ENCODE measurements at places on chromosomes 16 and 17. TPM values are rescaled to one million over a fixed set of nuclear protein-coding genes. Genes with fewer than 3 reads are reported as not detected.

GRCh38 chr16:84505249-84506187 is 1.1 kb upstream of the MEAK7 start:
- H3K4me1 ChIP-seq, result peaks cover 37% of the 10 kb centered on the region
- peak overlapping the region; percentile 93 for H3K4me3 ChIP-seq
- DNase-seq, result no peak
- H3K27ac ChIP-seq, result peak overlapping the region; percentile 88

DNA sequence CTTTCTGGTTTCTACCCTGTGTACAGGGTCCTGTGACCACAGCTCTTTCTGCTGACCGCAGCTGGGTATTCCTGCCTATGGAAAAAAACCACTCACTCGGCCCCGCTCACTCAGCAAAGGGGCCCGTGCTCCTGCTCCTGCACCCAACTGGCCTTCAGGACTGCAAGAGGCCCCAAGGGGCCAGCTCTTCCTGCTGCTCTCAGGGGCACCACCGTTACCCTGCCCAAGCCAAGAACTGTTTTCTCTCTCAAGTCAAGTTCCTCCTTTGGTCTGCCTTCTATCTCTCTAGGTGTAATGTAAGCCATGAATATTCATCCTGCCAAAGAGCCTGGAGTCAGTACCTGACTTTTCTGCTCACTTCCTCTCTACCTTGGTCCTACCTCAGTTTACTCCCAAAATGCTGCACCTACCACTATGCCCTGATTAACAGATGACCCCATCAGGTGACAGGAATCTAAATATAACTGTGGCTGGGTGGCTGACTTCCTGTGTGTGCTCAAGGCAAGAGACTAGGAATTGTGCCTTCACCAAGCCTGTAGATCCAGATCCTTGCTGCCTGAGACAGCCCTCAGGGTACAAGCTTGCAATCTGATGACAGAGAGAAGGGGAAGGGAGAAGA is 20.4 kb upstream of the SCIMP start:
- H3K4me3 ChIP-seq, result peak overlapping the region; percentile 43
- peak overlapping the region; percentile 8 for H3K27ac ChIP-seq
- H3K36me3 ChIP-seq, result peaks cover 2% of the 10 kb centered on the region
- peaks cover 5% of the 10 kb centered on the region for H3K27me3 ChIP-seq

GRCh38 chr16:80982646-80983045 is 24.0 kb downstream of the CMC2 start:
- no peaks in the 10 kb centered on the region for H3K27me3 ChIP-seq
- no peak overlapping the region for H3K27ac ChIP-seq
- H3K4me3 ChIP-seq, result no peak overlapping the region
- peaks cover 13% of the 10 kb centered on the region for H3K36me3 ChIP-seq

DNA sequence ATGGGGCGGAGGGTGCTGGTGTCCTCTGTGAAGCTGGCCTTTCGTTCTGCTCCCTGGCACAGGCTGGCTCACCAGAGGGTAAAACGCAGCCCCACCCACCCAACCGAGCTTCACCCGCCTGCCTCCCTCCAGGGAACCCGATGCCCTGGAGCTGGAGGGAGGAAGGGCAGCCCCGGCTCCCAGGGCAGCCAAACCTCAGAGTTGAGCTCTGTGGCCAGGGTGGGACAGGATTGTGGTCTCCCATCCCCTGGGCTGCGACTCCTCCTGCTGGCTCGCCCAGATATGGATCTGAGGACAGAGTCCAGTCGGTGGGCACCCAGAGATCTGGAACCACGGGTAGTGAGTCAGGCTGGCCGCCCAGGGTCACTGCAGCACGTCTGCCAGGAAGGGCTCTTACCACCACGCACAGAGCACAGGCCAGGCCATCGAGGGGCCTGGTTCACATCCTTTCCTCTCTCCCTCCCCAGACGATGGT is 42.6 kb upstream of the CHMP6 start:
- H3K27me3 ChIP-seq, result no peaks in the 10 kb centered on the region
- H3K4me3 ChIP-seq, result no peak overlapping the region
- peak; percentile 8 for DNase-seq
- no peak overlapping the region for H3K27ac ChIP-seq

DNA sequence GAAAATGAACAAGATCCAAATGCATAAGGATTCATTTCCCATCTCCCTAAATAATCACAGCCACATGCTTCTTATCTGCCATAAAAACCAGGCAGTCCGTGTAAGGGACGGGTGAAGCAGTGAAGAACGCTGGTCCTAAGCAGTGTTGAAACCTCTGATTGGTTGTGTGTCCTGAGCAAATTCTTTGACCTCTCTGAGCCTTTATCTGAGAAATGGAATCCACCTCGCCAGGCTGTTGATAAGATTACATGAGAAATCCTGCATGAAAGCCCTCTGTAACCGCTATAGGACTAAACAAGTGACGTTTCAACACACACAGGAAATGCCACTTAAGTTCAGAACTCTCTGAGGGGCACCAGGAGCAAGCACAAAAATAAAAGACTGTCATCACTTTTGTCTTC is 26.8 kb downstream of the GAS7 start:
- DNase-seq, result no peak
- peaks cover 18% of the 10 kb centered on the region for H3K27me3 ChIP-seq
- H3K4me3 ChIP-seq, result no peak overlapping the region
- H3K36me3 ChIP-seq, result no peaks in the 10 kb centered on the region
- H3K27ac ChIP-seq, result no peak overlapping the region

DNA sequence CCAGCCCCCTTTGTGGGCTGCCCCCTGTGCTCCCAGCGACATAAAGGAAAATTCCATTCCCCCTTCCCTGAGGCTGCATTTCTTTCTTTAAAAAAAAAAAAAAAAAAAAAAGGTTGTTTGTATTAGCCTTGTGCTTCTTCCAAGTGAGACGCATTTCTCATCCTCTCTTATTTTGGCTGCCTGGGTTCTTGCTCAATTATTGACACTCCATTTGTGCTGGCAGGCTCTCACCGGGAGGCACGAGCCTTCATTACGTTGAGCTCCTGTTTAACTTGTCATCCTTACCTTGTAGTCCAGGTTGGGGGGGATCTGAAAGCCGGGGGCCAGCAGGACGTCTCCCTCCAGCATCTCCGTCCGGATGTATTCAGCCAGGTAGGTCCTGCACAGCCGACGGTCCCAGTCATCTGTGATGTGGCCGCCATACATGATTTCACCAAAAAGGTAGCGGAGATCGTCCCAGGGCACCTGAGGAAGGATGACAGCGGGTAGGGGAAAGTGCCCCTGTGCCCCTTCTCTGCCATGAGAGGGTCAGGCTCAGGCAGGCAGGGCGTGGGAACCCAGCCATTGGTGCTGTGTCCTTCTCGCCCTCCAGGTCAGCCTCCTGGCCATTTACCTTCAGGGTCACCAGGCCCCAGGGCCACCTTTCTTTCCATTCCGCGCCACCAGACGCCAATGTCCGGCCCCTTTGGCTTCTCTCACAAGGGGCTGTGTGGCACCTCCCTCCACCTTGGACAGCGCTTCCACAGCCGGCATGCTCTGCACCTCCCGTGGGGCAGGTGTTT is 50.6 kb downstream of the PGS1 start:
- no peak for DNase-seq
- peaks cover 2% of the 10 kb centered on the region for H3K4me1 ChIP-seq
- H3K36me3 ChIP-seq, result no peaks in the 10 kb centered on the region
- H3K27ac ChIP-seq, result no peak overlapping the region
- H3K27me3 ChIP-seq, result no peaks in the 10 kb centered on the region

DNA sequence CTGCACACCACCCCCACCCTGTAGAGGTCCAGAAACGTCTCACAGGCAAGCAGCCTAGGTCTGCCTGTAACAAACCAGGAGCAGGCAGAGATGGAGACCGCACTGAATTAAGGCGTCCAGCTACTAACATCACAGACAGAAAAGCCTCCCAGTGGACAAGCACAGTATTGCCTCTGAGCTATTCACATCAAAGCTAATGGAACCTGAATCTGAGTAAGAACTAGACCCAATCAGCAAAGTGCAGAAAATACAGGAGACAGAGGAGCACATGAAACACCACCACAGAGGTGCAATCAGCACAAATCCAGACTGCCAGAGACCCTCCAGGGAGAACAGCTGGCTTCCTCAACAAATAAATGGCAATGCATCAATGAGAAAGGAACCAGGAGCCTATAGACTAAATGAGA is 22.2 kb upstream of the PEMT start:
- H3K27ac ChIP-seq, result no peak overlapping the region
- no peak overlapping the region for H3K4me3 ChIP-seq
- no peaks in the 10 kb centered on the region for H3K4me1 ChIP-seq
- no peaks in the 10 kb centered on the region for H3K27me3 ChIP-seq

DNA sequence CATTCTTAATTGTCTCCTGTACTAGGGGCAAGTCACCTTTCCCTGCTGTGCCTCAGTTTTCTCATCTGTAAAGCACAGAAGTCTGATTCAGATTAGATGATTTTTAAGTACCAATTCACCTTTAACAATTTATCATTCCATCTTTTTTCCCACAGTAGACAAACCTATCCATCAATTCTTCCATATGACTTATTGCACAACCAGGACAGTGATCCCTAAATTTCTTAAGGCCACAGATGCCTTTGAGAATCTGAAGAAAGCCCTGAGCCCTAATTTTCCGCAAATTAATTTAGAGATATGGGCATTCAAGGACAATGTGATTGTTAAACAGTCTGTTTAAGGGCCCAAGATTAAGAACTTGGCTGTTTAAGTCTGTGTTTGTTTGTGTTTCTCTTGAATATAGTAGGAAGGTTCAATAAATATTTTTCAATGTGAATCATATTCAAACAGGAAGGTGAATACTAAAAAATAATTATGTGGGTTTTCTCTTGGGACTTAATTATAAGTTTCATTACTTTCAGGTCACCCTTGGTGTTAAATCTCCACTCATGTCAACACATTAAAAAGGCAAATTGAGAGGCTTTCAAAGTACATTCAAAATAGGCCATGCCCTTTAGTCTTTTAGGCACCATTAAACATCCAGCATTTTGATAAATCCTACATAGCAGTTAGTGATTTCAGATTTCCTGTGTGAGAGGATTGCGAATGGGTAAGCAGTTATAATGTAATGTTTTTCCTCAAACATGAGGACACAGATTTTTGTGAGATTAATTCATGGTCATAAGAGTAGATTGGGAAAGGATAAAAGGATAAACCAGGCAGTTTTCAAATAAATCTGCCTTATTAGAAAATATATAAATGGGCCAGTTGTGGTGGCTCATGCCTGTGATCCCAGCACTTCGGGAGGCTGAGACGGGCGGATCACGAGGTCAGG is 34.9 kb upstream of the MMD start:
- no peak overlapping the region for H3K27ac ChIP-seq
- peaks cover 6% of the 10 kb centered on the region for H3K4me1 ChIP-seq
- DNase-seq, result no peak

- no peaks in the 10 kb centered on the region for H3K36me3 ChIP-seq
- H3K4me3 ChIP-seq, result no peak overlapping the region
- DNase-seq, result no peak
- no peaks in the 10 kb centered on the region for H3K27me3 ChIP-seq
- H3K4me1 ChIP-seq, result peaks cover 25% of the 10 kb centered on the region
These were observed 147.6 kb upstream of the HLF start for GRCh38 chr17:55117164-55117563.

DNA sequence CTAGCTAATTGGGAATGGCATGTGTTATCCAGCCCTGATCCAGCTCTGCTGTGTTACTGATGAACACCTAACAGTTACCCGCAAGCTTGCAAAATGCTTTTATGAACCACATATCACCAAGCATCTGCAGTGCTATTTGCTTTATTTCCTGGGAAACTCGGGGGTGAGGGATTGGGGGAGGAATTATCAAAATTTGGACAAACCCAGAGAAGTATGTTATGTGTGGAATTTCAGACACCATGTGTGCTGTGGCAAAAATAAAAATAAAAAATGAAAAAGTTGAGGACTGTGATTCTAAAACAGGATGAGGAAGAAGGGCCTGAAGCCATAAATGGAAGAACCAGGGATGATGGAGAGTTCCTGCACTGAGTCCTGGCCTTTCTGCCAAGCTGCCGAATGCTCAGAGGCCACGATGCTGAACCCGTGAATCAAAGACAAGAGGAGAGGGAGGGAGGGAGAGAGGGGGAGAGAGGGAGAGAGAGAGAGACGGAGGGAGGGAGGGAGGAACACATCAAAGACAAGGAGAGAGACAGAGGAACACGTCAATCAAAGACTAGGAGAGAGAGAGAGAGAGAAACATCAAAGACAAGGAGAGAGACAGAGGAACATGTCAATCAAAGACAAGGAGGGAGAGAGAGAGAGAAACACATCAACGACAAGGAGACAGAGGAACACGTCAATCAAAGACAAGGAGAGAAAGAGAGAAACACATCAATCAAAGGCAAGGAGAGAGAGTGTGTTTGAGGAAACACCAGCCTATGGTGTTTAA is 89.8 kb downstream of the MRM3 start:
- DNase-seq, result no peak
- H3K27me3 ChIP-seq, result peaks cover 38% of the 10 kb centered on the region
- H3K27ac ChIP-seq, result no peak overlapping the region
- H3K36me3 ChIP-seq, result peaks cover 8% of the 10 kb centered on the region
- no peak overlapping the region for H3K4me3 ChIP-seq

- H3K36me3 ChIP-seq, result peaks cover 8% of the 10 kb centered on the region
- H3K4me3 ChIP-seq, result no peak overlapping the region
- no peak for DNase-seq
These were observed 68.2 kb downstream of the PLD6 start for GRCh38 chr17:17137731-17138585.

GRCh38 chr17:76000016-76000754 is 470 bp upstream of the CDK3 start:
- no peaks in the 10 kb centered on the region for H3K36me3 ChIP-seq
- H3K4me1 ChIP-seq, result peaks cover 16% of the 10 kb centered on the region
- H3K27ac ChIP-seq, result peak overlapping the region; percentile 3

DNA sequence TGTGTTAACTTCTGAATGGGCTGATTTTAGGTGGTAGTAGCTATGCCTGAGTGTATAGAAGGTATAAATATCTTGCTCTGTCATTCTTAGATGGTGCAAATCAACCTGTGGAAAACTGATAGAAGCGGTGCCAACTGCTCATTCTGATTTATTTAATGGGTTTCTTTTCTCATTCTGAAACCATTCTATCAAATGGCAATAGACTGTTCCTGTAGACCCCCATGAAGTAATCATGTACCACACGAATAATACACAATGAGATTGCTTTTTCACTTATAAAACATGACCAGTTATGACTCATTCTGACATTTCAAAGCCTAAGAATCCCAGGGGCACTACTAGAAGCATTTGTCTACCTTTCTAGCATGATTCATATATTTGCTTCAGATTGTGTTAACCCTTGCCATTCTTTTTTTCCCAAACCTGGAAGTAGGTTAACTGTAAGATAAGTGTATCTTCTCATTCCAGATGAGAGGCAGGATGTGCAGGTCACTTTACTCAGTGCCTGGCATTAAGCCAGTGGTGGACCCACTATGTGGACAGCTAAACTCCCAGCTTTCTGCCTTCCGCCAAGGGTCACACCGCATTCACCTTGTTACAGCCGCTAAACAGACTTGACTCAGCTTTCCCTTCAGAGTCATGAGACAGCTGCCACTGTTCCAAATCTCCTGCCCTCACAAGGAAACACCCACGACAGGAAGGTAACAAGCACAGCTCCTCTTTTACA is 16.4 kb upstream of the SLC16A11 start:
- DNase-seq, result no peak
- peaks cover 20% of the 10 kb centered on the region for H3K27me3 ChIP-seq
- H3K36me3 ChIP-seq, result peaks cover 2% of the 10 kb centered on the region
- H3K27ac ChIP-seq, result no peak overlapping the region

- no peaks in the 10 kb centered on the region for H3K27me3 ChIP-seq
- no peaks in the 10 kb centered on the region for H3K36me3 ChIP-seq
- DNase-seq, result no peak
- H3K4me1 ChIP-seq, result peaks cover 6% of the 10 kb centered on the region
- H3K4me3 ChIP-seq, result no peak overlapping the region
- H3K27ac ChIP-seq, result no peak overlapping the region
These were observed 394.5 kb downstream of the XYLT1 start for GRCh38 chr16:17076092-17076754.

Gene SPN
- 147 TPM for total RNA-seq

Gene HBM
- total RNA-seq, result not detected

Gene SLC5A11
- total RNA-seq, result 0.60 TPM

Gene KCNH6
- not detected for total RNA-seq

Gene SRCIN1
- total RNA-seq, result 0.26 TPM

Gene PSMD12
- total RNA-seq, result 53.8 TPM

Gene DECR2
- total RNA-seq, result 9.0 TPM

Gene CCDC92B
- 0.37 TPM for total RNA-seq

Gene TMEM132E
- total RNA-seq, result not detected

Gene NOG
- 0.37 TPM for total RNA-seq

Measured in T-helper 17 cell (primary cell).